ENCODE measurements at places on chromosomes 5 and 9.

DNA sequence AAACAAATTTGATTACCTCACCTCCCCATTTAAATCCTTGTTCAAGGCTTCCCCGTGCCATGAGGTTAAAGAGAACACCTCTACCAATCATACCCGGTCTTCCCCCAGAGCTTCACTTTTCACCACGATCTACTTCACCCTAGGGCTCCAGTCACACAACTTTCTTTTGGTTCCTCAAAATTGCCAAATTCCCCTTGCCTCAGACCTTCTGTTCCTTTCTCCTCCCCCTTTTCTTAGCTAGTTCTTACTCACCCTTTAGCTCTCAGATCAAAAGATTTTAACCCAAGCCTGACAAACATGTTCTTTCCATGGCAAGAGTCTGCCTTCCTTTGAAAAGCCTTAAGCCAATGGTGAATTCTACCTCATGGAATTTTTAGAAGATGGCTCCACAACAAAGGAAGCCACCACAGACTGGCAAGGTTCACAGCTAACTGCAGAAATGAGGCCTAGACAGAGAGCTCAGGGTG lies 56.7 kb downstream of the MAPKAP1 start:
- no peak for DNase-seq

DNA sequence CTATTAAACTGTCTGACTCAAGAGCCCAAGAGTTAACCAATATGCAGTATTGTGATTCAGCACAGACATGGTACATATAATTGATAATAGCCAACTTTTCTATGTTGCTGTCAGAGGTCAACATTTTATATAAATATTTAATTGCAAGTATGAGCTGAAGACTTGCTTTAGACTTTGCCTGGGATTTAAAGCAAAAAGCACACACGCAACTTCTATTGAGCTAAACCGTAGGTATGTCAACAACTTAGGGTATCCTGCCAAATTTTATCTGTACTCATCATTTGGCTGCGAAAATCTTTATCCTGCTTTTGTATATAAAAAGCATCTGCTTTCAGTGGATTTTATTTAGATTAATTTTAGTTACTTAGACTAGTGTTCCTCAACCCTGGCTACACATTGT lies 27.4 kb downstream of the UHRF2 start:
- DNase-seq = no peak

GRCh38 chr5:59275510-59276324 lies 617.8 kb downstream of the PDE4D start:
- DNase-seq = no peak

DNA sequence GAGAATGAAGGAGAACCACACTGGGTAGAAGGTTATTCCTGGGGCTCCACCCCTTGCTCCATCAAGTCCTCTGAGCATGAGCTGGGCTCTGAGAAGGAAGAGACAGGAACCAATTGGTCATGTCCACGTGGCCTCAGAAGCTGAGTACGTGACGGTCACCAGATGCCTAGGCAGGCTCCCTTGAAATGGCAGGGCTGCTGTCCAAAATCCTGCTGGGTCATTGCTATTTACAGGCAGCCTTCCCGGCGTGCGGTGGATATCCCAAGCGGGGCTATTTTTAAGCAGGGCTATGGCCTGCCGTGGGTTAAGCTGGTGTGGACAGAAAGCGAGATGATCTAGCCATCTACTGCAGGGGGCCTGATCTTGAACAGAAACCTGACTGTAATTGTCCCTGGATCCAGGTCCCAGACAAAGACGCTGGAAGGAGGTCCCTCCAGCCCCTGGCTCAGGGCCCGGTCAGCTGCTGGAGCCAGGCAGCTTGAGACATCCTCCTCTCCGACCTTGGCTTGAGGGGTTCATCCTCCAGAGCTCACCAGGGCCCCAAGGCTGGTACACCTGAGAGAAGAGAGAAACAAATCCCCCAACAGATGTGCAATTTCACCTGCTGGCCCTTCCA lies 550 bp upstream of the CKMT2 start:
- no peak for DNase-seq

- DNase-seq = no peak
Measured at GRCh38 chr5:107672211-107673038, 1.7 kb upstream of the EFNA5 start.

DNA sequence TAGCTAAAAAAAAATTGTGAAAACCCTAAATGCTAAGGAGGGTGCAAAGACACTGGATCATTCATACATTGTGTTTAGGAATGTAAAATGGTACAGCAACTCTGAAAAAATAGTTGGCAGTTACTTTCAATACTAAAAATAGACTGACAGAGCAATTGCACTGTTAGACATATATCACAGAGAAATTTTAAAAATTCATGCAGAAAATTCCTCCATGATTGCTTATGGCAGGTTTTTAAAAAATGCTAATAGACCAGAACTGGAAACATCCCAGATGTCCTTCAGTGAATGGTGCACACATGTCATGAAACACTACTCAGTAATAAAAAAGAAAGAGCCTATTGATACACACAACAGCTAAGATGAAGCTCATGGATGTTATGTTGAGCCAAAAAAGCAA lies 349.8 kb upstream of the DAB2 start:
- no peak for DNase-seq

DNA sequence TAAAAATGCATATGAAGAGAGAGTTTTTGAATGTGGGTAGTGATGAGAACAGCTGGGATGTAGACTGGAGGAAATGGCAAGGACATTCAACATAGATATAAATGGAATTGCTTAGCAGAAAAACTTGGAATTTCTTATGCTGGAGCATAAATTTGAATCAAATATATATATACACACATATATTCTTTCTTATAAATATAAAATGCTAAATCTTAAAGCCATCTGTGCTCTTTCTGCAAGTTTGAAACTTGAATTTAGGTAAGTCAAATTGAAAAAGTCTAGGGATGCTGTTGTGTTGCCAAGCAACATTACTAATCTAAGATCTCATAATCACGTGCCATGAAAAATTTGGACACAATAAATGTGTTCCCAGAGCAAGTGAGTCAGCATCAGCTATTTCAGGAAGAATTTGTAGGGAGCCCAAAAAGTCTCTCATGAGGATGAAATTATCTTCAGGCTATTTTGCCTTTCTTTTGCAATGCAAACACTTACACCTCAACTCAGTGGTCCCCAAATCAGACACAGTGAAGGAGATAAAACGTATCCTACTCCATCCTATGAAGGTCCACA lies 58.4 kb upstream of the ALDH1A1 start:
- DNase-seq = no peak

DNA sequence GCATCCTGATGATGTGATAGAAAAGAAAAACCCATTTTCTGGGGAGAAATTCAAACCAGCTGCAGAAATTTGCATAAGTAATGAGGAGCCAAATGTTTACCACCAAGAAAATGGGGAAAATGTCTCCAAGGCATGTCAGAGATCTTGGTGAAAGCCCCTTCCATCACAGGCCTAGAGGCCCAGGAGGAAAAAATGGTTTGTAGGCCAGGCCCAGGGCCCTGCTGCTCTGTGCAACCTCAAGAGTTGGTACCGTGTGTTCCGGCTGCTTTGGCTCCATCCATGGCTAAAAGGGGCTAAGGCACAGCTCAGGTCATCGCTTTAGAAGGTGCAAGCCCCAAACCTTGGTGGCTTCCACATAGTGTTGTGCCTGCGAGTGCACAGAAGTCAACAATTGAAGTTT lies 543.1 kb downstream of the ZNF608 start:
- DNase-seq = no peak

DNA sequence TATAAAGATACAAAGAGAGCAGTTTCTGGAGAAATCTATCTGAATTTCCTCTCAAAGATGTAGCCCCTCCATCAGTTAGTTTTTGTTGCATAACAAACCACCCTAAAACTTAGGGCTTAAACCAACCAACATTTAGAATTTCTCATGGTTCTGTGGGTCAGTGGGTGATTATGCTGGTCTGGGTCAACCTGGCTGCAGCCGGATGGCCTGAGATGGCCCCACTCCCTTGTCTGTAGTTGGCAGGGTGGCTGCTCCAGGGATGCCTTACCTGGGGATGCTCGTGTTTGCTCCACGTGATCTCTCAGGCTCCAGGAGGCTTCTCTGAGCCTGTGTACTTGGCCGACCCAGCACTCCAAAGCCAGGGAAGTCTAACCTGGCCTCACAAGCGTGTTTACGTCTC lies 139.3 kb downstream of the MVB12B start:
- no peak for DNase-seq

DNA sequence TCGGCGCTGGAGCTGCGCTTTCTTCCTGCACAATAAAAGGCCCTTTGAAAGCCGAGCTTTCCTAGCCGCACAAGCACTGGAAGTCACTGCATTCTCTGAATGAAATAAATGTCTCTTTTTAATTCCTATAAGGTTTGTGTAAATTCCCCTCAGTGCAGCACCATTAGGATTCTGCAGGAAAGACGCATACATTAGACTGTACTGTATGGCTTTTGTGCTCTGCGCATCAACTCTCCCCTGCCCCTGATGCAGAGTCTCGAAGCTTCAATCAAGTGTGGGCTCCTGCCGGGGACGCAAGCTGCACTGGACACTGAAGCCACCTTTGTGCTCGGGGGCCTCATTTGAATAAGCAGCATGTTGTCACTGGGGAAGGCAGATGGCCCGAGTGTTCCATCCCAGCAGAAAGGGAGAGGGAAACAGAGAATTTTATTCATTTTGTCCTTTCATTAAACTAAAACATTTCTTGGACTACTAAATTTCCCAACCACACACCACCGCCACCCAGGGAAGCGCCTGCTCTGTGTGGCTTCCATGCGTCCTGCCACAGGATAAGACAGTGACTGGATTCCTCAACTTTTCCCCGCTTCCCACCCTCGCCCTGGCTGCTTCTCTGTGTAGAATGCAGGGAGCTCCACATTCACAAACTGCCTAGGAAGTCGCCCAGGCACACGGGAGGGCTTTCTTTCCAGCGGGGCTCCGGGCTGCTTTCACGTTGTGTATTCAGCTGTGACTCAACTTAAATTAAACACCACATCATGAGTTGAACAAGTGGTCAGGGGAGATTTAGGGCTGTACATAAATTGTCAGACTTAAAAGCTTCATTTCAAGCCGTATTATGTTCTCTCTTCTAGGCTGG lies 635.4 kb downstream of the IRX1 start:
- no peak for DNase-seq

DNA sequence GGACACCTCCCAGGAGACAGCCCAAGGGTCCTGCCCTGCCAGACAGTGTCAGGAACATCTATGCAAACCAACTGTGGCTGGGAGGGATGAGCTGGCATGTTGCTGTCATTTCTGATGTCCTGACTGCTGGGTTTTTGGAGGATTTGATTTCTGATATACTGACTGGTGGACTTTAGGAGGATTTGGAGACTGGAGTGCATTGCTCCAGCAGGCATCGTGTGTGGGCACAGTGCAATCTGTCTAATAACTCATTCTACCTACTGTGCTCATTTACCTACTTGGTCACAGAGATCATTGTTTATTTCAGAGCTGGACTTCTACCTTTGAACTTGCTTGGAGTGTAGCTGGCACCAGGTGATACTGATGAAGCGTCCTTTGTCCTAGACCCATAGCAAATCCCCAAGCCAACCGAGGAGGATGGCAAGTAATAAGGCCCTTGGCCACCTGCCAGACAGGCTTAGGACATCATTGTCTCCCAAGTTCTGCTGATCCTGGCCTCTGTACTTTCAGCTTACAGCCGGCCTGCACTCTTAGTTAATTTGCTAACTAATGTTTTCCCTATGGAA lies 124.3 kb upstream of the ICE1 start:
- DNase-seq = no peak

DNA sequence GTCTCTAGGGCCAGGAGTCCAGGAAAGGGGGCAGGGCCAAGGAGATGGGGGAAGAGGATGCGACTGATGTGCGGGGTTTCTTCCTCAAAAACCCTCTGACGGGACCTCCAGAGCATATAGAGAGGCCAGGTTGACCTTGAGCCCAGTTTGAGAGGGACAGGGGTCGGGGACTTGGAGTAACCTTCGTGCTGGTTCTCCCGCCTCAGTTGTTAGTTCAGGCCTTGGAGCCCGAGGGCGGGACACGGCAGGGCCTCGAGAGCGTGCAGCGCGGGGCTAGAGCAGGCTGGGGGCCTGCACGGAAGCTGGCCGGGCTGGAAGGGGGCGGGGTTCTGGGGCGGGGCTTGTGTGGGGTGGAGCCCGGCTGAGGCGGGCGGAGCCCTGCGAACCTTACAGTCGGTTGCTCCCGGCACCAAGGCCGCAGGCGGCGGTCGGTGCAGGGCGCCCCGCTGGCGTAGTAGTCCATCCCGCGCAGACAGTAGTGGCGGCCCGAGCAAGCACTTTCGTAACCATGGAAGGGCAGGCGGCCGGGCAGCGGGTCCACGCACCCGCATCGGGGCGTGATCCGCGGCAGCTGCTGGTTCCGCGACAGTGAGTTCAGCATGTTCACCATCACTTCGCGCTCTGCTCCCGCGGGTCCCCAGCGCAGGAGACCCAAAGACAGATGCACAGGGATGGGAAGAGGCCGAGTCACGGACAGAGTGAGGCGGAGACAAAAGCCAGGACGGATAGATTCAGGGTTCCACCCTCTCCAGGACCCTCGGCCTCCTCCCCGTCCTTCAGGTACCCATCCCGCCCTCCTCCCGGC lies 4.0 kb upstream of the MYORG start:
- peak; percentile 69 for DNase-seq

GRCh38 chr9:20477940-20478620 lies 144.2 kb downstream of the MLLT3 start:
- no peak for DNase-seq

- DNase-seq = no peak
Measured at GRCh38 chr5:81853030-81853357, 102.1 kb upstream of the SSBP2 start.

- DNase-seq = no peak
Measured at GRCh38 chr9:112061152-112061740, 113.9 kb downstream of the SUSD1 start.

- no peak for DNase-seq
Measured at GRCh38 chr5:170450061-170450669, 53.7 kb upstream of the KCNIP1 start.

DNA sequence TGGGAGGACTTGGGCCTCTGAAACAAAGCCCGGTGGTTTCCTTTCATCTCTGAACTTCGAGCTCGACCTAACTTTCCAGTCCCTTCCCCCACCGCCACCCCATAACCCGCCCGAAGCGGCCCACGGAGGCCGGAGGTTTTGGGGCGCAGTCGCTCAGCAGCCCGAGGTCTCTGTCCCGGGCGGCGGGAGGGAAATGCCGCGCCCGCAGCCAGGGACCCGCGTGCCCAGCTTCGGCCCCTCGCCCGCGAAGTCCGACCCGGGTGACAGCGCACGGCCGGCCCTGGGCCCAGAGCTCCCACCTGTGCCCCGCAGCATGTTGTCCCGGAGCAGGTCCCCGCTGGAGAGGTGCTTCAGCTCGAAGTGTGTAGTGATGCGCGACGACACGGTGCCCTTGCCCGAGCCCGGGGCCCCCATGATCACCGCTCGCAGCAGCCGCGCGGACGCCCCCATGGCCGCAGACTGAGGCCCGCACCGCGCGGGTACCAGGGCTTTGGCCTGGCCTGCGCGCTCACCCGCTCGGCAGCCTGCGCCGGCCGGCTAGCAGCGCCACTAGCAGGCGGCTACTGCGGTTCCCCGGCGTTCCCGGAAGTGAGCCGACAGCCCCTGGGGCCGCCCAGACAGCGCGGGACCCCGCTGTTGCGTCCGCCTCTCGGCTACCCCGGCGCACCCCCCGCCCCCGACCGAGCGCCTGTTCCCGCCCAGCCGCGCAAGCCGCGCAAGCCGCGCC lies at the start of gene AK3:
Gene AK3 (minus strand): TSS at position 565 of the 727 bp plus-strand sequence. CDS start 115 bp downstream, at position 450.
- peak; percentile 72 for DNase-seq

All from activated T-helper 9 cell treated with anti-CD3 and anti-CD28 coated beads, Interleukin-2, amount 50 U/mL, for 16 hours (primary cell).